ENCODE measurements at places on chromosomes 7 and 10. TPM values are rescaled to one million over a fixed set of nuclear protein-coding genes. Genes with fewer than 3 reads are reported as not detected.

BMPER gene
- not detected for total RNA-seq

FAM25G gene
- total RNA-seq, result not detected

SPDYE9 gene
- total RNA-seq, result not detected

POM121C gene
- total RNA-seq, result 71.8 TPM

UNCX gene
- not detected for total RNA-seq

SEPHS1 gene
- 53.6 TPM for total RNA-seq

C10orf53 gene
- total RNA-seq, result not detected

MOGAT3 gene
- total RNA-seq, result not detected

OR2A1 gene
- total RNA-seq, result 0.05 TPM

ASL gene
- total RNA-seq, result 30.6 TPM

SPDYE5 gene
- total RNA-seq, result not detected

KEL gene
- total RNA-seq, result 0.30 TPM

TMEM229A gene
- not detected for total RNA-seq

DNA sequence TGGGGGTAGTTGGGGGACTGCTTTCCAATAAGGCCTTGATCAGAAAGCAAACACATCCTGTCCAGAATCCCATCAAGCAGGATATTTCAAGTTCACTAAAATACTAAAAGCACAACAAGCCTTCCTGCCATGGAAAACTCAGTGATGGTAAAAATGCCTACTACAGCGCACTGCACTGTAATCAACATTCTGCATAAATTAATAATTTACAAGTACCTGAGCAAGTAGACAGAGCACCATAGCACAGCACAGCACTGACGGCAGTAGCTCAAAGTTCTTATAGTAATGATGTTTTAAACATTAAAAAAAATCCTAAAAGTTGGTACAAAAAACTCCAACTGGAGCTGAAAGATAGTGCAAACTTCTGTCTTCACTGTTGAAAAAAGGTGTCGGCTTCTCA, 120.5 kb downstream of the FANK1 start:
- no peak for DNase-seq

DNA sequence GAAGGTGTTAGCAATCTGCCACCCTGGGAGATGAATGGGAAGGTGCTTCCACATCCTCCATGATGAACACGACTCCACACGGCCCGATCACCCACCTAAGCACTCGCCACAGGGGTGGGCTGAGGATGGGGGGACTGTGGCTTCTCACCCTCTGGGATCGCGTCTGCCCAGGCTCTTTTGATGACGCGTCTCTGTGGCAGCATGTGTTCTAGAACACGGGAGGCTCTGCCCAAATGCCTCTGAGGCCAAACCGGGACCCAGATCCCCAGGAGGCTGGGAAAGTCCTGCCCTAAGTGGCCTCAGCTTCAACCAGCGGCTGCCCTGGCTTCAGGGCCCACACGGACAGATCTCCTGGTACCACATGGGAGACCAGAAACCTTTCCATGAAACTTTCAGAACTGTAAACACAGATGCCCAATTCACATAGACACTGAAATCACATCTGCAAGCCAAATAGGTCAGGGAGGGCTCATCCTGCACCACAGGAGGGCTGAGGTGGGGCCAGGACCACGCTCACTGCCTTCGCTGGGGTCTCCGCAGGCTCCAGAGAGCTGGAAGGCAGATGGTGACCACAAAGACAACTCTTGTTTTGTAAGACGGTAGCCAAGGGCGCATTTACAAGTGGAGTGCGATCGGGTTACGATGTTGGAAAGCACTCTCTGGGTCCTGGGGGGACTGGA, 200.6 kb downstream of the PTPRN2 start:
- DNase-seq, result no peak

GRCh38 chr10:116286626-116287200, 13.7 kb upstream of the GFRA1 start:
- no peak for DNase-seq

- no peak for DNase-seq
Measured at GRCh38 chr10:77604941-77605351, 32.7 kb downstream of the KCNMA1 start.

GRCh38 chr7:48085433-48085791, 3.7 kb upstream of the UPP1 start:
- no peak for DNase-seq

DNA sequence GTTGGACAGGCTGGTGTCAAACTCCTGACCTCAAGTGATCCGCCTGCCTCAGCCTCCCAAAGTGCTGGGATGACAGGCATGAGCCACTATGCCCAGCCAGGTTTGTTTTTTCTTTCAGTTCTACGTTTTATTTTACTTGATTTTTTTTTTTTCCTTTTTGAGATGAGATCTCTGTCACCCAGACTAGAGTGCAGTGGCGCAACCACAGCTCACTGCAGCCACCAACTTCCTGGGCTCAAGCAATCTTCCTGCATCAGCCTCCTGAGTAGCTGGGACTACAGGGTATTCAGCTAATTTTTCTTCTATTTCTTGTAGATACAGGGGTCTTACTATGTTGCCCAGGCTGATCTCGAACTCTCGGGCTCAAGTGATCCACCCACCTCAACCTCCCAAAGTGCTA, 24.3 kb downstream of the GDI2 start:
- DNase-seq, result peak; percentile 22

DNA sequence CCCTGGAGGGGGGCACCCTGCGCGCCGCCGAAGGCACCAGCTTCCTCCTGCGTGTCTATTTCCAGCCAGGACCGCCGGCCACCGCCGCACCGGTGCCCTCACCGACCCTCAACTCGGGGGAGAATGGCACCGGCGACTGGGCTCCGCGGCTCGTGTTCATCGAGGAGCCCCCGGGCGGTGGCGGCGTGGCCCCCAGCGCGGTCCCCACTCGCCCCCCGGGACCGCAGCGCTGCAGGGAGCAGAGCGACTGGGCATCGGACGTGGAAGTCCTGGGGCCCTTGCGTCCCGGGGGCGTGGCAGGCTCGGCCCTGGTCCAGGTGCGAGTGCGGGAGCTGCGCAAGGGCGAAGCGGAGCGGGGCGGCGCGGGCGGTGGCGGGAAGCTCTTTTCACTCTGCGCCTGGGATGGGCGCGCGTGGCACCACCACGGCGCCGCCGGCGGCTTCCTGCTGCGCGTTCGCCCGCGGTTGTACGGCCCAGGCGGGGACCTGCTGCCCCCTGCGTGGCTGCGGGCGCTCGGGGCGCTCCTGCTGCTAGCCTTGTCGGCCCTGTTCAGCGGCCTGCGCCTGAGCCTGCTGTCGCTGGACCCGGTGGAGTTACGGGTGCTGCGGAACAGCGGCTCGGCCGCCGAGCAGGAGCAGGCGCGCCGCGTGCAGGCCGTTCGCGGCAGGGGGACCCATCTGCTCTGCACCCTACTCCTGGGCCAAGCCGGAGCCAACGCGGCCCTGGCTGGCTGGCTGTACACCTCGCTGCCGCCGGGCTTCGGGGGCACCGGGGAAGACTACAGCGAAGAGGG, 594 bp downstream of the CNNM1 start:
- peak; percentile 16 for DNase-seq

DNA sequence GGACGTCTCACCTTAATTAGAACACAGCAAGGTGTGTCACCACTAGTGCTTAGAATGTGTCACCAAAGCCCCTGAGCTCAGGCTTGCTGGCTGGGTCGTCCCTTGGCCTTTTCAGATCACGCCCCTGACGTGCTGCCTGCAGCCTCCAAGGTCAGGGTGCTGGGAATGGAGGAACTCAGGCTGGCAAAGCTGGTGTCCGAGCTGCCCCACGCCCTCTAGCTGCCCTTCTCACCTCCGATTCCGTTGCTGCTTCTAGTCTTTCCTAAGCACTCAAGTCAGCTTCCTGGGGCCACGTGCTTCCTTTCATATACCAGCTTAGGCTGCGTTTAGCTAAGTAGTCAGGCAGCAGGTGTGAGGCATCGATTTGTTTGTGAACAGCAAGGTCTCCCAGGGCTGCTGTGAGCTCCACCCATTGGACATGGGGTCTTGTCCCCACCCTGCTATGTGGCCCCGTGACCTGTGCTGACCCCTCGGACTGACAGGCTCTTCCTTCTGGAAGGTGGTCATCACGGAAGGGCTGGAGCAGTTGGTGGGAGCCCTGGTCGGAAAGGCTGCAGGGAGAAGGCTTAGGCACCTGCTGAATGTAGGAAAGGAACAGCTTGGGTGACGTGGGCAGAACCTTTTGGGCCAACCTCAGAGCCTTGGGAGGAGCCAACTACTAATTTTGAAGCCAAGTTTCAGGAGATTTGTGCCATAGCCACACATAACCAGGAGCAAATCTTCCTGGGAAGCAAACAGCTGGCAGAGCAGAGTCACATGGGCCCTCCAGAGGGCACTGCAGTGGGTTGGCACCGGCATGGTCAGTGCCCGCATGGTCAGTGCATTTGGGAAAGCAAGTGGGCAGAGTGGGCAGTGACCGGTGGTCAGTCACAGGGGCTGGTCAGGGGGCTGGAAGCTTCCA, 28.8 kb downstream of the VIPR2 start:
- DNase-seq, result no peak

GRCh38 chr10:127117125-127117524, 79.3 kb downstream of the INSYN2A start:
- DNase-seq, result peak; percentile 30

DNA sequence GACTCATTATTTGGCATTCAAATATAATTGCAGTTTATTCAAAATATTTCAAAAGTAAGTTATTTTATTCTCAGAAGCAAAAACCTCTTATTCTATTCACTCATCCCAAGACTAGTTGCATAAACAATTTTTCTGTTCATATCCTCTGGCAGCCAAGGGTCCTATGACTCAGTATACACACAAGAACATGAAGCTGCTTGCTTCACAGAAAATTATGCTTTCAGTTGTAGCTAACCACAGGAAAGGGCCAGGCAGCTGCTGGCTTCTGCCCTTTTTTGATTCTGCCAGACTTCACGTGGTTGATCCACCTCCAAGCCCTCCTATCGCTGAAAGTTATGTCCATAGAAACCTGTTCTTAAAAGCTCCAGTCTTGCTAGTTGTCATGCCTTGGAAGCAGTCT, 108.8 kb downstream of the ABCA13 start:
- no peak for DNase-seq

DNA sequence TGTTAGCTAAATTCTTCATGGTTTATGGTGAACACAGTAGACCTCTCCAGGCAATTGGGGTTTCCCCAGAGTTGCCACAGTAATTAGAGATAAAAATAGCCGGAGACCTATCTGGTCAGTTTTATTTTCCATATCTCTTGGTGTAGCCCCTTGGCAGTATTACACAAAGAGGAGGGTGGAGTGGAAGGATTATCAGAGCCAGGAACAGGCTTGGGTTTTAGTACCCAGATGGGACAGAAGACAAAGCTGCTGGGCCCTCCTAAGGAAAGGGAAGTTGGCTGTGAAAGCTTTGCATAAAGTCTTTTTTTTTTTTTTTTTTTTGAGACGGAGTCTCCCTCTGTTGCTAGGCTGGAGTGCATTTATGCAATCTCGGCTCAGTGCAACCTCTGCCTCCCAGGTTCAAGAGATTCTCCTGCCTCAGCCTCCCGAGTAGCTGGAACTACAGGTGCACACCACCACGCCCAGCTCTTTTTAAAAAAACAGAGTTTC, 9.7 kb downstream of the ZSCAN21 start:
- DNase-seq, result no peak

GRCh38 chr10:131882151-131882550, 18.7 kb upstream of the PPP2R2D start:
- no peak for DNase-seq

DNA sequence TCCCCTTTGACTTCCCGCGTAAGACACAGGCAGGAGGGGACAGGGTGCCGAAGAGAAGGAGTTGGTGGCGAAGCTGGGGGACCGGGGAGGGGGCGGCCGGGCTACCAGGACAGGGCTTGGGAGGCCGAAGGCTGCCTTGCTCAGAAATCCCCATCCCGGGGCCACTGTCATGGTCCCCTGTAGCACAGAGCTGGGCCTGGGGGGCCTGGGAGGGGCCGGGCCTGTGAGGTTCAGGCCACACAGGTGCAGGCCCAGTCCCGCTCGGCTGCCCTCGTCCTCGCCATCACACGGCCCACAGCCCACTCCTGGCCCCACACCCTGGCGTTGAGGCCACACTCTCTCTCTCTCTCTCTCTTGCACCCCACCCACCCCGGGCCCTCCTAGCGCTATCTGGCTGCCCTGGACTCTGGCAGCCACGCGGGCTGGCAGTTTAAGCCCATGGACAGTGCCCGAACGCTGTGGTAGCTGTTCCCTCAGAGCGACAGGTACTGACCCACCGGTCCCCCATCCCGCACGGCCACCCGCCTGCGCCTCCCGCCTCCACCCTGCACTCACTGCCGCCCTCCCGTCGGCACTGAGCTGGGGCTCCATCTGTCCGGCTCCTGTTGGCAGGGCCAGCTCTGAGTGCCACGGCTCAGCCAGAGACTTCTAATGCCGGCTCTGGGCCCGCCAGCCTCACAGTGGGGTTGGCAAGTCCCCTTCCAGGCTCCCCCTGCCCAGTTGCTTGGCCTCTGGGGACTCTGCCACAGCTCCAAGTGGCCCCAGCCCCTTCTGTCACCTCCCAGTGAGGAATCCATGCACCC, 28.0 kb downstream of the TTYH3 start:
- DNase-seq, result no peak

- no peak for DNase-seq
Measured at GRCh38 chr7:84589012-84589411, 394.4 kb upstream of the SEMA3A start.

DNA sequence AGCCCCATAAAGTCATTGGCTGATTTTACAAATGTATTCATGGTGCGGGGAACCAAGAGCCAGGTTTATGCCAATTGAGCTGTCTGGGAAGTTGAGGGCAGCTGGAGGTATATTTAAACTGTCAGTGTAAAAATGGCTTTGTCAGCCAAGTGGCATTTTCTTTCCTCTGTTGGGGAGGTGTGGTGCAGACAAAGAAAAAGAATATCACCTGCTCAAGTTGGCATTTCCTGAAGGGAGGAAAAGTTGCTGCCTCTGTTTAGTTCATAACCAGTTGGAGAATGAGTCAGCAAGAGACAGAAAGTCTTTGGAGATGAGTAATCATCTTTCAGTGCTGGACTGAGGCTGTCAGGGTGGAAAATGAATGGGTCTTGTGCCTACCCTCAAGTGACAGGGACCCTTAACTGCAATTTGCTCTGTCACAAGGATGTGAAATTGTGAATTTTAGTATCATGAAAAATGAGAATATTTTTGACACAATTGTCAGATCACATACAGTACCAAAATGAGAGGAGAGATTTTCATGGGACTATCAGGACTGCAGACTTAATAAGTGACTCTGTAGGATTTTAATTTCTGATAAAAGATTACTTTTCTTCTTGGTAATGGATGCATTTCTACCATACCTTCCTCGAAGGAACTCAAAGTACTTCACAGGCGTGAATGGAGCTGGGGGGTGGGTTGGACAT, 137.3 kb downstream of the ANLN start:
- DNase-seq, result no peak

DNA sequence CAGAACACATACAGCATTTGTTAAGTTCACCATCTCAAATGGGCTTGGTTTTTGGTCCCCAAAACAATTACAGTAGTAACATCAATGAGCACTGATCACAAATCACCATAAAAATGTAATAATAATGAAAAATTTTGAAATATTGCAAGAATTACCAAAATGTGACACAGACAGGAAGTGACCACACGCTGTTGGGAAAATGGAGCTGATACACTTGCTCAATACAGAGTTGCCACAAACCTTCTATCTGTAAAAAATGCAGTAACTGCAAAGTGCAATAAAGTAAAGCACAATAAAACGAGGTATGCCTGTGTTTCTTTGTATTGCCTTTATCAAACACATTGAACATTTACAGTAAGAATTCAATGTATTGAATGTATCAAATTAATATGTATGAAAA, 262.7 kb downstream of the CTNNA3 start:
- DNase-seq, result no peak
